Gastrocnemius medialis (tissue), 4 donors: ENCODE measurements at places on chromosomes 6 and 20.

DNA sequence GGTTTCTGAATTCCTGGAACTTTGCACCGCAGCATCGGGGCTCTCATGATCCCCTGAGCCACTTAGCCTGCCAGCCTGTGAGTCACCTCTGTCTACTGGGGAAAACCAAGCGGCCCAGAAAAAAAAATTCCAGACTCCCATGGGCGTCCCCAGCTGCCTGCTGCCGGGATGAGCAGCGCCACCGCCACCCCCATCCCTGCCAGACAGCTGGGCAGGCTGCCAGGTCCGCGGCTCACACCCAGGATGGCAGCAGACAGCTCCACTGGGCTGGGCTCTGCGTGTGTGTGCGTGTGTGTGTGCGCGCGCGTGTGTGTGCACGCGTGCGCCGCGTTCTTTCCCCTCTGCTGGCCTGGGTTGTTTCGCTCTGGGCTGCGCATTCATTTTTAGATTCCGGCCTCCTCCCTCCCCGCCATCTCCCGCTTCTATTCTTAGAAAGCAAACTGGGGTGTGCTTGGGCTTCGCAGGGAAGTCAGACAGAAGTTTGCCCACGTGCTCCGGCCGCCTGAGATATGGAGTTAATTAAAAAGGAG, 38.9 kb upstream of the PMEPA1 start:
- peak; percentile 69 for DNase-seq

DNA sequence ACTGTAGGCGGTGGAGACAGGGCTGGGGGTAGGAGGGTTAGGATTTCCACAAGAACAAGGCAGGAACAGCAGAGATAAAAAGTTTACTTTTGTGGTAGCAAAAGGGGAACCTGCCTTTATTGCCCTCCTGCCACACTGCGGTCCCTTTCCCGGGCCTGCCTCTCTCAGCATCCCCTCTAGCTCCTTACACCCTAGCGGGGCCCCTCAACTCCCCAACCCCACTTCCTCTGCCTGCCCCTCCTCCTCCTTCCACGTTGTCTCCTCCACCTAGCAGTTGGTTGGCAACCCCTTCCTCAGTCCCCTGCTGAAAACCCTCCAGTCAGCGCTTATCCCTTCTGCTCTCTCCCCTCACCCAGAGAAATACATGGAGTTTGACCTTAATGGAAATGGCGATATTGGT, 714 bp downstream of the AIF1 start:
- DNase-seq, result no peak

GRCh38 chr6:85679445-85680123, 36.9 kb upstream of the SYNCRIP start:
- no peak for DNase-seq

- DNase-seq, result no peak
These were observed 212.9 kb downstream of the QKI start for GRCh38 chr6:163627274-163628062.

- no peak for DNase-seq
These were observed 35.0 kb downstream of the RCAN2 start for GRCh38 chr6:46456297-46456696.

GRCh38 chr6:43741829-43742228, 28.2 kb upstream of the VEGFA start:
- no peak for DNase-seq

DNA sequence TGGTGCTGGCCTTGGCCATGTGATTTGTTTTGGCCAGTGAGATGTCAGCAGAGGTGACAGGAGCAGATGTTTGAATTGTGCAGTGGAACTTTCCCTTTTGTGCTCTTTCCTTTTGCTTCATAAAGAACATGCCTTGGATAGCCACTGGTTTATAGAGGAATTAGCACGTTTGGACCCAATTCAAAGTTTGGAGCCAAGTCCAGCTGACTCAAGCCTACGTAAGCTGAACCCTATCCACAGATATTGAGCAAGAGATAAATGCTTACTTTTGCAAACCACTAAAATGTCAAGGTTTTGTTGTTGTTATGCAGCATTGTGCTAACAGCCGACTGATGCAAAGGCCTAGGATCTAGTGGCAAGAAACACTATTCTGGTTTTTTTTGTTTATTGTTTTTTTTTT, 230.9 kb upstream of the CITED2 start:
- peak; percentile 13 for DNase-seq
